ENCODE measurements at places on chromosomes 16 and 17.

GRCh38 chr17:4182043-4182442 is 39.0 kb downstream of the CYB5D2 start:
- DNase-seq, result no peak

- no peak for DNase-seq
Measured at GRCh38 chr17:77736721-77737120, 221.8 kb upstream of the TNRC6C start.

DNA sequence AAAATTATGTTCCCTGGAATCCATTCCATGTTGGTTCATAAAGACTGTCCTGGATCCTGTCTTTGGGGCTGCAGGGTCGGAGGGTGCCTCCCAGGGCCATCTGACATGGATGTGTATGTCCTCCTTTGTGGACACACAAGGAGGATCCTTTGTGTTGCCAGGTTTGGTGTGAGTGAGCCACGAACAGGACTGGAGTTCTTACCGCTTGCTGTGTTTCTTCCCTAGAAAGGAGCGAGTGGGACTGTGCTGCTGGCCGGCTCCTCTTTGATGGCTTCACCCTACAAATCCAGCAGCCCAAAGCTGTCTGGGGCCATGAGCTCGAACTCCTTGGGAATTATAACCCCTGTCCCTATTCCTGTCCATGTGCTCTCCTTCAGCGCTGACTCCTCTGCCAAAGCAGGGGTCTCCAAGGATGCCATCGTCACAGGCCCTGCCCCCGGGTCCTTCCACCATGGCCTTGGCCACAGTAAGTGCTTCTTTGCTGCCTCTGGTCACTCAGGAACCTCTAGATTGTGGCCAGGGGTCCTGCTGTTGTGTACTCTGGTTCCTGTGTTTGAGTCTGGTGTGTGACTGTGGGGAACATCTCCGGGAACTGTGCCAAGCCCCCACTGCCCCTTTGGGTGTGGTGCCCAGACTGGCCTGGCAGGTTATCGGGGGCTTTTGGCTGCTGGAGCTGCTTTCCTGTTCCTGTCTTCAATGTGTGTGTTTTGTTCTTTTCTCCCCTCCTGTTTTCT is 29.5 kb downstream of the UBN1 start:
- no peak for DNase-seq

GRCh38 chr16:51919736-51920135 is 627.2 kb downstream of the TOX3 start:
- no peak for DNase-seq

GRCh38 chr17:45812102-45812501 is 28.0 kb downstream of the CRHR1 start:
- no peak for DNase-seq

DNA sequence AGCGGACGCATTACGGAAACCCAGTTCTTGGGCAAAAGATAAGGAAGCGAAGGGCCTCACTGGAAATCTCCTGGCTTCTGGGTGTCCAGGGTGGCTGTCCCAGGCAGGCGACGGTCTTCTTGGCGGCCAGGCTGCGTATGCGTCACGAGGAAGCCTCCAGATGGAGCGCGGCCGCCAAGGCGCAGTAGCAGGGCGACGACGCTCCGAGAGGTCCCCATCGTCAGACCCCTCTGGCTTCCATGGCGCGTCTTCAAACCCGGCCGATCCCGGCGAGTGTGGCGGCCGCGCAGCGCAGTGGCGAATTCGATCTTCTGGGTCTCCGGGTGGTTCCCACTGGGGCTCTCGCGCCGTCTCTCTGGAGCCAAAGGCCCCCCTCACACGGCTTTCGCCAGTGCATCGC is 13.8 kb upstream of the ANKRD40CL start:
- no peak for DNase-seq

GRCh38 chr17:73785958-73786743 is 141.9 kb upstream of the SDK2 start:
- DNase-seq, result no peak

DNA sequence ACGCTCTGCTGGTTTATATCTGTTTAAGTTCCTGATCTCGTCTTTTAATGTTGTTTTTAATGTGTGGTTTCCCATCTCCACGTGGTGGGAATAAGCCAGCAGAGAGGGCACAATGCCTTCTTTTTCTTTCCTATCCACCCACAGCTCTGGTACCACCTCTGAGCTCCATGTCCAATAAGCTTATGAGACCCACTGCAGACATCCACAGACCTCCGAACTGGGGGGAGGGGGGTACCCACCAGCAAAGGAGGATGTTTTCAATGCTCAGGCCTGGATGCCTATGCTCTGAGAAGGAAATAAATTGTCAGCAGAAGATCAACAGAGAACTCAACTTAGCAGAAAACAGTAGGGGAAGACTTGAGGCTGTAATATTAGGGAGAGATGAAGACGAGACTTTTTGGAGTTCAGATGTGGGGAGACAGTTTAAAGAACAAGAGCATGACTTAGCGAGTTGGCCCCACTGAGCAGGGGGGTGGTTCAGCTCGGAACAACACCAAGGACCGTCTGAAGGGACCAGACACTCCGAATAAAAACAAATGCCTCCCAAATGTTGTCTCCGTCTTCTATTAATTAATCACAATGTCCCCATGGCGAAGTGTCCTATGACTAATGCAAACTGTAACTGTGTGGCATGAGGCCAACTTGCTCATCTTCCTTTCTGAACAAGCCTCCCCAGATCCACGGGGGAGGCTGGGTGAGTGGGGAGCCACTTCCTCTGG is 62.7 kb downstream of the GAS7 start:
- DNase-seq, result peak; percentile 78

DNA sequence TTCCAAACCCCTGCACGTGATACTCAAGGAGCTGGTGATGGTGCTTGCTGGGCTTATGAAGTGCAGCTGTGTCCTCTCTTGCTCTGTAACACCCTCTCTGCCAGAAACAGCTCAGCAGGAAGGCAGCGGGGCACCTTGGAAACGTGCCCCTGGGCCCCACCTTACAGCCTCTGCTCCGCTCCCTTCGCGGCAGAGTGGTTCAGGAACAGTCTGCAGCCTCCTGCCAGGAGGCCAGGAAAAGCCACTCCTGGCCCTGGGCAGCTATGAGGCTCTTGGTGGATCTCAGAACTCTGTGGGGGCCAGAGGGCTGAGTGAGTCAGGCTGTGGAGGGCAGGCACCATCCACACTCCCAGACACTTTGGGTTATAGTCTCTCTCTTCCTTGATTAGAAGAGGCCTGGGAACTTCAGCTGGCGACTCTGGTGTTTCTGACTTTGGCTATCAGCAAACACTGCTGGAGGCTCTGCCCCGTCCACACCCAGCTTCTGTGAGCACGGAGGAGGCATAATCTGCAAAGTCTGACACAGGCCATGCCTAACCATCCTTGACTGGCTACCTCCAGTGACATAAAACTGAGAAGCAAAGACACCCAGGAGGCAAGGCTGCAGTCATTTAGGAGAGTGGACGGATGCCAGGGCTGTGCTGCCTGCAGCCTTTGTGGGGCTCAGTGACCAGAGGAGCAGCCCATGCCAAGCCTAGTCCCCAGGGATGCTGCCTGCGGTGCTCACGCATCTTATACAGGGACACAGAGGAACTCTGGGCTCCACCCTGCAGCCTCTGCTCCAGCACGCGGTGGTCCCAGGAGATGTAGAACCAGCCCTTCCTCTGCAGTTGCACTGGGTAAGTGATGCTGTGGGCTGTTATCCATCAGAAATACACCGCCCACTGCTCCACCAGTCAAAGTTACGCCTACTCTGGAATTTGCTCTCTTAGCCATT is 65.3 kb downstream of the METRNL start:
- peak; percentile 31 for DNase-seq

GRCh38 chr16:86797700-86798099 is 219.4 kb downstream of the FOXL1 start:
- DNase-seq, result no peak

DNA sequence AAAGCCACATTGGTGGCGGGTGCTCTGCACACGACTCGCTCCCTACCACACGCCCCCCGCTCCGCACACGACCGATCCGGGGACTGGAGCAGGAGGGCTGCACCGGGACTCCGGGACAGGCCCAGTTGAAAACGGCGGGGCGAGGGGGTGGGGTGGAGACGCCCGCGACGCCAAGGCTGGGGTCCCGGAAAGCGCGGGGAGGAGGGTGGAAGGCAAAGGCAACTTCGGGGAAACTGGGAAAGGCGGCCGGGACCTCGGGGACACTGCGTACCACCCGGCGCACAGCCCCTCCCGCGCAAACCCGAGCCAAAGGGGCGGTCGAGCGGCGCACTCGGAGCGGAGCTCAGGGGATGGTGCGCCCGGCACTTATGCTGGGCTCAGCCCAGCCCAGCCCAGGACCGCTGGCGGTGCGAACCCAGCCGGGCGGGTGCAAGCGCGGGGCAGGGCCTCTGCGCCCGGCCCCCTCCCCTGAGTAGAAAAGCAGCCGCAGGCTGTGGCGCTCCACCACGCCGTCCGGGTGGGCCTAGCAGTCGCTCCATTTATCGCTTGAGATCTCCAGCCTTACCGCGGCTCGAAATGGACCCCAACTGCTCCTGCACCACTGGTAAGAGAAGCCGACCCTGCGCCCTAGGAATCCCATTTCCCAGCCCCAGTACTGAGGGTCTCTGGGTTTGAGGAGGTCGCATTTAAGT is at the start of gene MT1M:
Gene MT1M, plus strand, starts transcription at position 504 of the 692 bp plus-strand sequence. Its CDS starts 73 bp downstream, at position 577.
- DNase-seq, result peak; percentile 28

DNA sequence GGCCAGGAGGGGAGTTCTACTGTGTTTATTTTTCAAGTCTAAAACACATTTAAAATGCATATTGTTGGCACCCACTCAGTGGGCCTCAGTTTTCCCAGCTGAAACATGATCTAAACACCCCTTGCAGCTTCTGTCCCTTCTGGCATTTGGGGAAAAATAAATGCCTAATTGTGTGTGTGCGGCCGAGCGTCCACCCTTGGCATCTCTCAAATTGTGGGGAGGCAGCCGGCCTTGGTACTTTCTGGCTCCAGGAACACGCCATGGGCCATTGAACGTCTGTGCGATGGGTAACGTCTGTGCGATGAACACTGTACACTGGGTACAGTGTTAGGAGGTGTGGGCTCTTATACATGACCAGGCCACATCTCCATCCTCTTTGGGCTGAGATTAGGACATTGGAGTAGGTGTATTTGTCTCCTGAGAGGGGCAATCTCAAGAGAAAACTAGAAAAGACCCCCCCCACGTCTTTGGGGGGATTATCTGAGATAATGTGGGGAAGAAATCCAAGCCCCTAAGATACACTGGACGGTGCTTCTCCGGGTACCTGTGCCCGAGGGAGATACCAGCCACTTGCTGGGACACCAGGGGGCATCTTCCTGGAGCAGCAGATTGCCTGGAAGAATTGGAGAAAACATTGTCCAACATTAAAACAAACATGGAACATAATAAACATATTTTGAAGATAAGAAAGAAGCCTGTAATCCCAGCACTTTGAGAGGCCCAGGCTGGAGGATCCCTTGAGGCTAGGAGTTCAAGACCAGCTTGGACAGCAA is 54.9 kb downstream of the RAB11FIP4 start:
- no peak for DNase-seq

DNA sequence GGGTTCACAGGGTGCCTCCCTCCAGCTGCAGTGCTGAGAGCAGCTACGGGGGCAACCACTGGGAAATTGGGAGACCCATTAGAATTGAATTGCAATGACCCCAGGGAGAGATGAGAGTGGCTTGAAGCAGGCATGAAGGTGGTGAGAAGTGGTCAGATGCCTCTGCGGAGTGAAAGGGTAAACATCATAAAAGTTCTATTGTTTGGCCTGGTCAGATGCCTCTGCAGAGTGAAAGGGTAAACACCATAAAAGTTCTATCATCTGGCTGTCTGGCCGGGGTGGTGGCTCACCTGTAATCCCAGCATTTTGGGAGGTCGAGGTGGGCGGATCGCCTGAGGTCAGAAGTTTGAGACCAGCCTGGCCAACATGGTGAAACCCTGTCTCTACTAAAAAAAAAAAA is 53.5 kb downstream of the TNFRSF13B start:
- DNase-seq, result no peak

DNA sequence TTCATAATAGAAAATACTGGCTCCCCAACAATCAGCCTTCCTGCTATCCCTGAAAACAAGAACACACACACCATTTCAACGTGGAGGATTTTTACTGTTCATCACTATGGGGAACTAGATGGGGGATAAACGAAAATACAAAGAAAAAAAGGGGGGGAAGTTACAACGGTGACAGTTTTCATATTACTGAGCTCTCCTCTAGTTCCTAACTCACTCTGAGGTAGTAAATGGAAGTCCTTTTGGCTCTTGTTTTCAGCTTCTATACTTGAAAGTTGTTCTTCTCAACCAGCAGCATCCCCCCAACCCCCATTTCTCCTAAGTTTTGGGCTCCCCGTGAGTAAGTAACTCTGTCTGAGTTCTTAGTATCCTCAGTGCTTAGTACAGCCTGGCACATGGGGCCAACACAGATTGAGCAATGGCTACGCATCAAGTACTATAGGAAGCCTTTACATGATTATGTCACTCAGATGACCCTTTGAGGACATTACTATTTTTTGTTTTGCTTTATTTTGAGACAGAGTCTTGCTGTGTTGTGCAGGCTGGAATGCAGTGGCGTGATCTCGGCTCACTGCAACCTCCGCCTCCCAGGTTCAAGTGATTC is 4.2 kb upstream of the CORO7 start:
- no peak for DNase-seq

GRCh38 chr17:49618028-49618611 is 42.4 kb downstream of the NXPH3 start:
- no peak for DNase-seq

- DNase-seq, result no peak
Measured at GRCh38 chr17:68295086-68295485, 3.8 kb downstream of the ARSG start.

DNA sequence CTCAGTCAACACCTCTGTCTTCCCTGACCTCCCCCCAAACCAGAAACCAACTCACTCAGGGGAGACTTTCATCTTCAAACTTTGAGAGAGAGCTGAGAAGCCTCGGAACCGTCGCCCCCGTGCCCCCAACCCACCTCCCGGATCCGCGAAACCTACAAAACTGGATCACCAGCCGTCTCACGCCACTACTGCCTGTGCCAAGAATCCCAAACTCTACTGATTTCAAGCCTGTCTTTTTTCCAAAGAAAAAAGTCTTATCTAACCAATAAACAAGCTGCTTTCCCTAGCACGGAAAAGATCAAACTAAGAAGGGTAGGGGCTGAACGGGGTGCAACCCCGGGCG is 2.0 kb downstream of the AXIN2 start:
- DNase-seq, result no peak

Data from EL (cell line).